ENCODE measurements at places on chromosomes 7 and 10.

DNA sequence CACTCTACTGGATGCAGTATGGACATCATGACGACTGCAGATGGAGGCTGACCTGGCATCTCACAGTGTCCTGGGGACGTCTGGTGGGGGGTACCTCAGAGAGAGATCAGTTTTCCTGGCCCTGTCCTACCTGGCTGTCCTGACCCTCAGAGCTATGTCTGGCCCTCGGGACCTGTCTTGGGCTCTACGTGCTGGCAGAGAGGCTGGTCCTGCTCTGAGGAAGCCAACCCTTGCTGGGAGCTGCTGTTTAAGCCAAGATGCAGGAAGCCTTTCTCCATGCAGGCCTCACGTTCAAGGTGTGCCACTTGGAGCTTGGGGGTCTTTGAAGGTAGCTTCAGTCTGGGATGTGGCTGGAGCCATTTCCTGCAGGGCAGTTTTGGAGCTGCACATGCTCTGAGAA, 42.1 kb upstream of the CXCL12 start:
- no peak for DNase-seq

DNA sequence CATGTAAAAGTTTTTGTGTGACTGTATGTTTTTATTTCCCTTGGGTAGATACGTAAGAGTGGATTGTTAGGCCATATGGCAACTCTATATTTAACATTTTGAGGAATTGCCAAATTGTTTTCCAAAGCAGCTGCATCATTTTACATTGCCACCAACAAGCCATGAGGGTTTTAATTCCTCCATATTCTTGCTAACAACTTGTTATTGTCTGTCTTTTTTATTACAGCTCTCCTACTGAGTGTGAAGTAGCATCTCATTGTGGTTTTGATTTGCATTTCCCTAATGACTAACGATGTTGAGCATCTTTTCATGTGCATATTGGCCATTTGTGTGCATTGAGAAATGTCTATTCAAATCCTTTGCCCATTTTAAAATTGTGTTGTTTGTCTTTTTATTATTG, 94.9 kb downstream of the CARD11 start:
- DNase-seq = no peak

- DNase-seq = no peak
Observed at GRCh38 chr10:97361537-97361901, 27.0 kb upstream of the FRAT2 start.

DNA sequence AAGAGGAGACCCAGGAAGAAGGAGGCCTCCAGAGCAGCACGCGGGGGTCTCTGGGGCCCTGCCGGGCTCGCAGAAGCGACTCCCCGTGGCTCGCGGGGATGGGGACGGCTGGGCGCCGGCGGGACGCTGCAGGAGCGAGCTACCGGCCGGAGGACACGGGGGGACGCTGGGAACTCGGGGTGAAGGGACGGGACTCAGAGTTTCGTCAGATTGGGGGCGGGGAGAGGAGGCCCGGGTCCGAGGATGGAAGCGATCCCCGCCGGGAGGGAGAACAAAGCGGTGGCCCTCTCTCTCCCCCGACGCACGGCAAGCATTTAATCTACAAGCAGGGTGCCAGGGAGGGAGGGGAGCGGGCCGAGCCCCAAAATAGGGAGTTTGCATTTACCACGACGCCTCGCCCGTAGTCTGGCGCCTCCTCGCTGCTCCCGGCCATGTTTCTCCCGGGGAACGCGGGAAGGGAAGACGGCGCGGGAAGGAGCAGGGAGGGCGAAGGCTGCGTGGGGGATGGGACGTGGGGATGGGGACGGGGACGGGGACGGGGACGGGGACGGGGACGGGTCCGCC, at the start of gene PRTFDC1:
PRTFDC1 (minus strand) TSS at position 464 of the 564 bp plus-strand sequence; CDS start at position 433, 31 bp downstream.
- no peak for DNase-seq

DNA sequence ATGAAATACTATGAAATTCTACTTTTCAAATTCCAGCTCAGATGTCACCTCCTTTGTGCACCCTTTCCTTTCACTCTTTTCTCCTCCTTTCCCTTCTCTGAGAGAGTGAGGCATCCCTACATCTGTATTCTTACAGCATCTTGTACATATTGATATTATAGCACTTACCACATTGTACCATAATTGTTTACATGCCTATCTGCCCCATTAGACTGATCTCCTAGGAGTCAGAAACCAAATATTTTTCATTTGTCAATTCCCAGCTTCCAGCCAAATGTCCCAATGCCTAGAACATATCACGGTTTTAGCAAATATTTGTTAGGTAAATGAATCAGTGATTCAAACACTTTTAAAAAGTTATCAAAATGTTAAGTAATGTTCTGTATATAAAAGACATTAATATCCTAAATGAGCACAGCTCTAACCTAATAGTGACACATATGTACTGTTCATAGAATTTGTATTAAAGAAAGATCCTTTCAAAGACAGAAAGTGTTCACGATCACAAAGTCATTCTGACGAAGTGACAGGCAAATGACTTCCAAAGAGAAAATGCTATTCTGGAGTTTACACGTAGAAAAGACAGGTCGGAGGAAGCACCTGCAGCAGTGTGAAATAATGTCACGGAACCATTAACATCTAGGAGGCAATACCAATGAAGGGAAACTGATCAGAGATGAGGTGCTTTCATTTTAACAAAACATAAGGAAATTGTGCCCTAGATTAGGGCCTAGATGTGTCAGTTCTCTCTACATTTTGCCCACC, 774.2 kb downstream of the MAGI2 start:
- no peak for DNase-seq
